Muscle of leg (tissue), 16 donors: ENCODE measurements at places on chromosomes 5 and 9.
A peak's percentile ranks its signal among the peaks of the same experiment; 100 is the strongest.

GRCh38 chr9:101578378-101578777 lies 16.4 kb downstream of the PPP3R2 start:
- no peak for DNase-seq

DNA sequence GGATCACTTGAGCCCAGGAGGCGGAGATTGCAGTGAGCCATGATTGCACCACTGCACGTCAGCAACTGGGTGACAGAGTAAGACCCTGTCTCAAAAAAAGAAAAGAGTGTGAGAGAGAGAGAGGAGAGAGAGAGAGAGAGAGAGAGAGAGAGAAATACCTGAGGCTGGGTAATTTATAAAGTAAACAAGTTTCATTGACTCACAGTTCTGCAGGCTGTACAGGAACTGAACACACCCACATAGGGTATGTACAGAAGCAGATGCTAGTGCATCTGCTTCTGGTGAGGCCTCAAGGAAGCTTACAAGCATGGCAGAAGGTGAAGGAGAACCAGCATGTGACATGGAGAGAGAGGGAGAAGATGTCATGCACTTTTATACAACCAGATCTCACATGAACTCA lies 46.4 kb upstream of the CHD1 start:
- no peak for DNase-seq

GRCh38 chr9:127204771-127205470 lies 59.7 kb upstream of the GARNL3 start:
- DNase-seq = peak; percentile 66

DNA sequence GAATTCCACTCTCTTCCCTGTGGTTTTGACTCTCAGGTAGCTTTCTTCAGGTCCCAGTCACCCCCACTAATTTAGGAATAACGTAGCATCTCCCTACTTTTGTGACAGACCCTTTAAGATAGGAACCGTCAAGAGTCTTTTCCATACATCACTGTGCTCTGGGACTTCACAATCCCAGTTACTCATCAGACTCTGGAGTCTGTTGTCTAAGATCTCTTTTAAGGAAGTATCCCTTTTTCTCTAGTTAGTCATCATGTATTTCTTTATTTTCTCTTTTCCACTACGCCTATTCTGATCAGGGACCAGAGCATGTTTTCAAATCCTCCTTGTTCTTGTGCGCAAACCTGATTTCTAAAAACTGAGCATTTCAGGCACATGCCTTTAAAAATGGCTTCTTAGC lies 143.0 kb downstream of the GOLPH3 start:
- DNase-seq = no peak

DNA sequence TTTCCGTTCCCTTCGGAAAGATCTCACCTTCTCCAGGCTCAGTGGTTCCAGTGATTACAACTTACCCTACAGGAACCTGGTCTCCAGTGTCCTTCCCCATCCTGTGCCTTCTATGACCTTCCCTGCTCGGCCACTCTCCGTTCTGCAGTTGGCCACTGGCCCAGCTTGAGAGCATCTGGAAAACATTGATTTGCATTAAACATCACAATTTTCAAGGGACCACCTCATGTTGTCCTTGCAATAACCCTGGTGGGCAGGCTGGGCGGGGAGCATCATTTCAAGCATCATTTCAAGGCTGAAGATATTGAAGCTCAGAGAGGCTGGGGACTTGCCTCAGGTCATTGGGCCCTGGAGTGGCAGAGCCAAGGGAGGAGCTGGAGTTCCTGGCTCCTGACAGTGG lies 177.4 kb downstream of the SEC61B start:
- peak; percentile 51 for DNase-seq

GRCh38 chr9:81893929-81894328 lies 34.3 kb upstream of the SPATA31D4 start:
- DNase-seq = no peak
